ENCODE measurements at places on chromosomes 16 and 17.

- no peak for DNase-seq
These were observed 10.4 kb downstream of the CDIPT start for GRCh38 chr16:29852654-29853053.

- peak; percentile 36 for DNase-seq
These were observed 56.1 kb downstream of the B9D1 start for GRCh38 chr17:19306160-19307111.

DNA sequence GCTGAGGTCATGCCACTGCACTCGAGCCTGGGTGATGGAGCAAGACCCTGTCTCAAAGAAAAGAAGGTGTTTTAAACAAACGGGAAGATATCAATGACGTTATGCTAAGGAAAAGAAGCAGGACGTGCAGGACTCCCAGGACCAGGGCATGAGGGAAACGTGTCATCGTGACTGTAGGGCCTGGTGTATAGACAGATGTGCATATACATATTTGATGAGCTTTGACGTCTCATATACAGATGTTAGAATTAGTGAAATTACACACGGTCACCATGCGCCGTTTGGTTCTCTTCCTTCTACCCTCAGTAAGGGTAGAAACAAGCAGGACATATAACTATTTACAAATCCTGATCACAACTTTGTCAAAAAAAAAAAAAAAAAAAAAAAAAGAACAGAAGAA is 17.6 kb upstream of the PVALEF start:
- DNase-seq, result no peak

- no peak for DNase-seq
These were observed 43.2 kb downstream of the PIMREG start for GRCh38 chr17:6487251-6488007.

DNA sequence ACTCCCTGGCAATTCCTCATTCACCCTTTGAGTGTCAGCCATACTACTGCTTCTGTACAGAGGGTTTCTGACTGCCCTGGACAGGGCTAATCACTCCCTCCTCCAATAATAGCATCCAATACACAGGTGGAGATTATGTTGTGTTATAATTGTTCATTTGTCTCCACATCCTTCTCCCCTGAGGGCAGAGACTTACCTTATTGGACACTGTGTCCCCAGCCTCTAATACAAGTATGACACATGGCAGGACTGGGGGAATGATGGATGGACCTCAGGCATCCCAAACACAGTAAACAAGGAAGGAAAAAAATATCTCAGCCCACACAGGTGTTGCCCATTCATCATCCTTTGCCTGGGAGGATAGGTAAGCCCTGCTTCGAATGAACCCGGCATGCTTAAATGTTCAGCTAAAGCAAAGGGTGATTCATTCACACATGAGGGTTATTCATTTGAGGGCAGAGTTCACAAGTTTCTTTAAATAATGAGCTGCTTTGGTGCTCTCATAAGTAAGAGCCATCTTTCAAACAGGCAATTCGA is 34.8 kb downstream of the MMD start:
- DNase-seq, result no peak

DNA sequence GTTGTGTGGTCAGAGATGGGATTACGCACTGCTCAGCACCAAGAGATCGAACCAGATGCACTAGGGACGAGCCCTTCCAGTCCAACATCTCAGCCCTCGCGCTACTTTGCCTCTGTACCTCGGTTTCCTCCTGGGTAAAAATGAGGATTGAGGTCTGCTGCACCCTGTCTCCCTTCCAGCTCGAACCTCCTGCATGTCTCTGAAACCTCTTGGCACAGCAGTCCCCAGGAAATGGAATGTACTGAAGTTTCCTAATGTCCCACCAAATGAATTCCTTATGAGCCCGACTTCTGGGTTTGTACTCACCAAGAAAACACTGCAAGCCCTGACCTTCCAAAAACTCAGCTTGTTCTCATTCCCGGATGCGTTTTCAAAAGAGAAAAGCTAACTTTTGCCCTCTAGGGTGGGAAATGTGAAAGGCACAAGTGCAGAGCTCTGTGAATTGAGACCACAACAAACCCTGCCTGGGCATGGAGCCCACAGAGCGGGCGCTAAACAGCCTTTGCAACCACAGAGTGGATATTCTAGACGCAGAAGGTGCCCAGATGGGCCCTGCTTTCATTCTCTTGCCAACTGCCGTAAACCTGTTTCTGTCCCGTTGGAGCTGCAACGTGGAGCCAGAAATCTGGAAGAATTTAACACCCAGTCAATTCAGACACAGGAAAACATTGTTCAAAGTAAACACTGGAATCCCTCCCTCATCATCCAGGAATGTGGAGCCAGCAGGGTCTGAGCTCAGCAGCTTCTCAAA is 10.3 kb downstream of the CDRT4 start:
- no peak for DNase-seq

DNA sequence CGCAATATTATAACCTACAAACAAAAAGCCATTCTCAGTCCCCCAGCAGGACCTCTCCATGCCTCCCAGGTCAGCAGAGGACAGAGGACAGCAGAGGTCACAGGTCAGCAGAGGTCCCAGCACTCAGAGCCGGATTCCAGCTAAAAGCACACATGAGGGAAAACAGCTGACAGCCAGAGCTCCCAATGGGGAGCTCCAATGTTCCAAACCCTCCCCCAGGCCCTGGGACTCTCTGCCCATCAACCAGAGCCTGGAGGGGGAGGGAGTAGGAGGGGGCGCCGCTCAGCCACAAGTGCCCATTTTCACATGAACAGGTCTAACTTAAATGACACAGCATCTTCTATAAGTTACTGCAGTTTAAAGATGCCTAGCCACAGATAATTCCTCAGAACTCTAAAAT is 77.5 kb downstream of the ANKRD11 start:
- DNase-seq, result no peak

DNA sequence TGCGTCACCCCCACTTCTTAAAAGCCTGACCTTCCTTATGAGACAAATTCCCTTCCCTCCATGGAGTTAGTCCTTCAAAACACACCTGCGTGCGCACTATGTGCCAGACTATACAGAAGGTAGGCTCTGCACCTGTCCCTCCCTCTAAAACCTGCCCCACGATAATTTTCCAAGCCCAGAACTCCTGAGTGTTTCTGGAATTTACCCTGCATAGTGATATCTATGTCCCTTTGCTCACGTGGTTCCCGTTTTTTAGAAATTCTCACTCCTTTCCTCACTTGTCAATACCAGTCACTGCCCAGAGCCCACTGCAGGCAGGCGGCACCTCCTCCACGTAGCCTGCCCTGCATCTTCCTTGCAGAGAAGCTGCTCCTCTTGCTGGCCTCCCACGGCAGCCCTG is 82.2 kb downstream of the SLC6A2 start:
- no peak for DNase-seq

DNA sequence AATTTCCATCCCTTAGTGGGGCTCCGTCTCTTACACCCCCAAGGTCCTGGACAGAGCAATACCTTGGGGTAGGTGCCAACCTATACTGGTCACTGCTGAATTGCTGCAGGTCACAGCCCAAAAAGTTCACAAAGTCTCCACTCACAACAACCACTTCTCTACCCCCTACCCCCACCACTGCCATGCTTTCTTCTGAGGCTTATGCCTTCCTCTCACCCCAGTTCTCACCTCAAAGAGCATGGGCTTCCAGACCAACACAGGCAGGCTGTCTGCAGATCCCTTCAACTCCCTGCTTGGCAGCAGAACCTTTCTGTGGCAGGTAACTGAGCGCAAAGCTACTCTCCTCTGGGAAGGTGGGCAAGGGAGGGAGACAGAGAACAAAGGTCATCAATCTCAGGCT is 35.5 kb downstream of the C16orf78 start:
- DNase-seq, result no peak

GRCh38 chr16:79286646-79287423 is 313.7 kb downstream of the MAF start:
- DNase-seq, result no peak

Data from GDM1 (cell line).